ENCODE measurements at places on chromosomes 3 and 15. TPM values are rescaled to one million over a fixed set of nuclear protein-coding genes. Genes with fewer than 3 reads are reported as not detected.
A peak's percentile ranks its signal among the peaks of the same experiment; 100 is the strongest.

DNA sequence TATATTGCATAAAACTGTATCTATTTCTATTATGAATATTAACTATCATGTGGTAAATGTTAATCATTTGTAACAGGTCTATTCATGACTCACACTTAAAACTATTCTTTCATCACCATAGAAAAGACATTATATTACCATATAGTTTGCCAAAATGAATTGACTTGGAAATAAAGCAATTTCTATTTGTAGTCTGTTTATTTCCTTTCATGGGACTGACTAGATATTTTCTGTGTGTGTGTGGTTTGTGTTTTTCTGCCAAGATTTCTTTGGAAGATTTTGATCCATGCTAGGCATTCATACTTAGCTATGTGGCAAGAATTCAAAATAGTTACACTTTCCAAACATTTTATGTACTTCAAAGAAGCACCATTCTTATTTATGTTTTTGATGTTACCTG lies 522.5 kb upstream of the AGTR1 start:
- no peak for DNase-seq

DNA sequence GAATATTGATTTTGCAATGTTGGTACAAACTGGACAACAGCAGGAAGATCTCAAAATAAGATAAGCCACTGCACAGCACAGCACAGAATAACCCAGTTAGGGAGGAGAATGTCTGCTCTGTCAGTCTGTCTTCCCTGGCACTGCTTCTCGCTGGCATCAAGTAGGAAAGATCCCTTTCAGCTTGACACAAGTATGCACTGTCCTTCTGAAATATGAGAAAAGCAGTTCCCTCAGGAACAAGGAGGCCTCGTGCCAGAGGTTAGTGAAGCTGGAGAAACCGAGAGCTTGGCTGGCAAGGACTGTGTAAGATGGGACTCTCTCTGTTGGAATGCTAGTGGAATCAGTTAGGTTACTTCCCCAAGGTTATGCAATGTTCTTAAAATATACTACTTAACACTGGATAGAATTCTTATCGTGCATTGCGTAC lies 59.1 kb downstream of the FMN1 start:
- DNase-seq, result no peak

GRCh38 chr3:175932586-175932985 lies 1073.5 kb downstream of the NAALADL2 start:
- peak; percentile 5 for DNase-seq

DNA sequence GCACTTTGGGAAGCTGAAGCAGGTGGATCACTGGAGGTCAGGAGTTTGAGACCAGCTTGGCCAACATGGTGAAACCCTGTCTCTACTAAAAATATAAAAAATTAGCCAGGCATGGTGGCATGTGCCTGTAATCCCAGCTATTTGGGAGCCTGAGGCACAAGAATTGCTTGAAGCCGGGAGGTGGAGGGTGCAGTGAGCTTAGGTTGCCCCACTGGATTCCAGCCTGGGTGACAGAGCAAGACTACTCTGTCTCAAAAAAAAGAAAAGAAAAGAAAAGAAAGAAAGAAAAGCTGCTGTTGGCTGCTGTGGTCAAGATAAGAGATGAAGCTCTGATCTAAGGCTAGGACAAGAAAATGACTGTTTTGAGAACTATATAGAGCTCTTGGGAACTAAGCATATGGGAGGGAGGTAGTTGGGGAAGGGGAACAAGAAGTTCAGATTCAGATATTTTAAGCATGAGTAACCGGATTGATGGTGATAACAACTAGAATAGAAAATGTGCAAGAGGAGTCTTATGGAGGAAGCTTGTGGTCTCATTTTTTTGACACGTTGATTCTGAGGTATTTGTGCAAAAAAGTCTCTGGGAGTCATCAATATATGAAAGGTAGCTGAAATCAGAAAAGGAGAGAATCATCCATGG lies 25.7 kb downstream of the DNAH12 start:
- DNase-seq, result peak; percentile 42

- no peak for DNase-seq
These were observed 309.2 kb downstream of the NSUN3 start for GRCh38 chr3:94372026-94372425.

- peak; percentile 71 for DNase-seq
These were observed 44.3 kb upstream of the UBE2E1 start for GRCh38 chr3:23761440-23761896.

DNA sequence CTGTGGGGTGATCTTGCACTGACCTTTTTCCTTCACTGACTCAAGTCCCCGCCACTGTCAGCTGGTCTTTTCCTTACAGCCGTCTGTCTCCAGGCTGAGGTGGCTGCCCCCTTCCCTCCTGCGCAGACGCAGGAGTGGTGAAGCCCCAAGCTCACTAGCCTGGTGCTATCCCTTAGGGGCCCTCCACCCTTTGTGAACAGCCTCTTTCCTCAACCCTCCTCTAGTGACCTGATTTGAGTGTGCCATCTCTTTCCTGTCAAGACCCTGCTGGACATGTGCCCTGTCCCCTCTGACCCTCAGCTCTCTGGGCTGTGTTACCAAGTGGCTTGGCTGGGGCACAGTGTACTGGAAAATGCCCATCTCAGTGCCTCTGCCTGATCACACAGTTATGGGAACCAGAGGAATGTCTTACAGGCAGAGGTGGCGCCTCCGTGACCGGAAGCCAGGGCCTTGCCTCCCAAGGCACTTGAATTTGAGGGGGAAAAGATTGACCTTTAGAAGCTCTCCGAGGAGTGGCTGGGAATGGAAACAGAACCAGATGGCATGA lies 8.7 kb downstream of the KBTBD13 start:
- DNase-seq, result no peak

DNA sequence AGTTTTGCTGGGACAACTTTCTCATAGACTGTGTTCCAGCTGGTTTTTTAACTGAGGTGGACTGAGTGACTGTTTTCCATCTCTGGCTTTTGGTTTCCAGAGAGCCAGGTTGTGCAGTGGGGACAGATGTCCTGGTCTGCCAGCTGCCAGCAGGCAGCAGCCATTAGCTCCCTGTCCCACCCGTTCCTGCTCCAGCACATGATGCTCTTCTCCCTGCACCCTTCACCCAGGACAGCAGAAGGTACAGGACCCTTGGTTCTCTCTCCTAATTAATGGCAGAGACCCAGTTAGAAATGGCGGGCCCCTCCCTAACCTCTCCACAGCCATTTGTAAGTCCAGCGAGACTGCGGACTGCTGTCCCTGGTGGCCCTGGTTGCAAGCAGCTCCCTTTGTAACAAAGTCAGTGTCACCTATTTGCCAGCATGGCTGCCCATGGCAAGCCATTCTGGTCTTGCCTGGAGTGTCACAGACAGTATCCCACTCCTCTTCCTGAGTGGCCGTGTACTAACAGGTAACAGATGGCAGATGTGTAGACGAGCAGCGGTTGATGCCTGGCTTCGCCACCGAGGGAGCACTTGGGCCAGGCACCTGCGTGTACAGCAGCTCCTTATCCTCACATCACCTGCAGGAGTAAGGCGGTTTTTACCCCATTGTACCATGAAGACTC lies 148.3 kb downstream of the DNAJB8 start:
- DNase-seq, result no peak

SCN11A gene
- total RNA-seq, result not detected

TTC21A gene
- total RNA-seq, result 1.2 TPM

DAPK2 gene
- total RNA-seq, result 5.2 TPM

FEZF2 gene
- not detected for total RNA-seq
